NCI-H1092 (cell line): ENCODE measurements at places on chromosomes 2 and 18.
A peak's percentile ranks its signal among the peaks of the same experiment; 100 is the strongest.

GRCh38 chr2:112542984-112543661 lies 858 bp downstream of the POLR1B start:
- no peak for DNase-seq

DNA sequence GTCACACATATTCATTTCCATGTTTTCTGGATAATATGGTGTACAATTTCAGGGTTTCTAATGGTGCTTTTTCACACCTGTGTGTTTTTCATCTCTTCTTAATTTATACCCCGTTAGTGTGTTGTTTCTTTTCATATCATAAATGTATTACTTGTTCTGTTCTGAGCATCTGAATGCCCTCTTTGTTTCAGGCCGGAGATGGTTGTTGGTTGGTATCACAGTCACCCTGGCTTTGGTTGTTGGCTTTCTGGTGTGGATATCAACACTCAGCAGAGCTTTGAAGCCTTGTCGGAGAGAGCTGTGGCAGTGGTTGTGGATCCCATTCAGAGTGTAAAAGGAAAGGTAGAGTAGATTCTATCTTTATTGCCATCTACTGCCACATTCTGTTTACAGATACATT lies 45.1 kb upstream of the TBR1 start:
- no peak for DNase-seq

- no peak for DNase-seq
These were observed 14.5 kb downstream of the GNLY start for GRCh38 chr2:85708641-85709040.

GRCh38 chr2:58215429-58215828 lies 25.7 kb downstream of the FANCL start:
- DNase-seq: peak; percentile 32

GRCh38 chr2:192215096-192215877 lies 20.6 kb upstream of the TMEFF2 start:
- DNase-seq: no peak

- no peak for DNase-seq
These were observed 74.1 kb downstream of the KLHL29 start for GRCh38 chr2:23459032-23459431.

DNA sequence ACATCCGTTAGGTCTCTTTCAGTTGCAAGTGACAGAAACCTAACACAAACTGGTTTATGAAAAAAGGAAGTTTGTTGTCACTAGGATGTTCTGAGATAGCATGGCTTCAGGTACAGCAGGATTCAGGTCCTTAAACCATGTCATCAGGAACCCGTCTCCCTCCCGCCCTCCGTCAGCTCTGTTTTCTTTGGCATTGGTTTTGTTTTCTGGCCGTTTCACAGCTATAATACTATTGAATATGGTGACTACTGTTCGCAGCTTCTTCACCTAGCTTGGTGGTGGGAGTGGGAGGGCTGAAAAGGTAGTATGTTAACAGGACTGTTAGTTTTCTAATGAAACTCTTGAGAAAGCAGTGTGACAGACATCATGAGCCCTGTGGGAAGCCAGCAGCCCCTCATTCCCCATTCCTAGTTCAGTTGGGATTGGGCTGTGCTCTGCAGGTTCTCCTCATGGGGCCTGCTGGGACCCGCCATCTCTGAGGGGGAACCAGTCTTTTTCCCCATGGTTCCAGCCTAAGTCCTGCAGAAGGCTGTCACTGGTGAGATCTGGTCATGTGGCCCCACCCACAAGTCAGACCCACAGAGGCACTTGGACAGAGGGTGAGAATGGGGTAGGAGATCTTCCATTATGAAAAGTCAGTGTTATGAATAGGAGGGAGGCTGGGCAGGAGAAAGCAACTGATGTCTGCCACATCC lies 12.1 kb downstream of the PTMA start:
- no peak for DNase-seq

DNA sequence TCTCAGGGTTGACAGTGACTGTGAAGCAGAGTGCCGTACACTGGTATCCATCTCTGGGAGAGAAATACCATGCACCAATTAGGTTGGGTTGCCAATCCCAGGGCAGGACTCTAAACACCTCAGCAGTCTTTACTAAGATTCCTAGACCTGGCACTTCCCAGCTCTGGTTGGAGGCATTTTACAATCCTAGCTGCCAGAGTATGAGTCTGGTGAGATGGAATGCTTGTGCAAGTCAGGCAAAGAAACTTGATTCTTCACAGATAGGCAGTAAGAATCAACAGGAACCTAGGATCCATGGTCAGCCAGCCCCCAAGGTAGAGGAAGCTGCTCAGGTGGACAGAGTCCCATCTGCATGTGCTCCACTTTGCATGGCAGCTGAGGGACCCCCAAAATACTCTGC lies 6.0 kb upstream of the UGT1A5 start:
- no peak for DNase-seq

DNA sequence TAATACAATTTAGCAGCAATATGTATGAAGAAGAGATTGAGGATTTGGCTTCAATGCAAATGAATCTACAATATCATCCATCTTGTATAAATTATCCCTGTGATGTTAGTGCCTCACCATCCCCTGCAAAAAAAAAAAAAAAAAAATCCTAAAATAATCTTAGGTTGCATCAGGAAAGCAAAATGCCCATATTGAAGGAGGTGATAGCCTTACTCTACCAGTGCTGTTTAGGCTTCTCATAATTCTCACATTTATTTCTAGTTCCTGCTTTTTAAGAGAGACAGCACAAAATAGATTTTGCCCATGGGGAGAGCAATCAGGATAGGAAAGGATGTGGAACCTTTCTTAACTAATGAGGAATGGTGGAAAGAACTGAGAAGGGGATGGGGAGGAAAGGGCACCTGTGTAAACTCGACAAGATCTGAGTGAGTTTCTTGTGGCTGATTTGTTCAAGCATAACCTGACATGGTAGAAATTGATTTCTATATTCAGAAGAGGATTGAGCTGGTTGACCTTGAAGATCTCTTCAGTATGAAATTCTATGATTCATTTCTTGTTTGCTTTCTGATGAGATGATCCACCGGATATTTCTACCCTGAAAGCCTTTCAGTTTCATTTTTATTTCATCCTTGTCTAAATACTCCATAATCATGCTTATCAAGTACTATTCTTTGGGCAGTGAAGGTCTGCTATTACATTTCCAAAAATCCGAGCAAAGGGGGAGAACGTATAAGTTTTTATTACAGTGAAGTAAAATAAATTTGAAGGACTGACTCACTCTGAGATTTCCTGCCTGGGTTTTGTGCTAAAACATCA lies 391.2 kb downstream of the PTPRM start:
- no peak for DNase-seq

GRCh38 chr18:49161627-49162026 lies 210.9 kb upstream of the SMAD7 start:
- DNase-seq: no peak

DNA sequence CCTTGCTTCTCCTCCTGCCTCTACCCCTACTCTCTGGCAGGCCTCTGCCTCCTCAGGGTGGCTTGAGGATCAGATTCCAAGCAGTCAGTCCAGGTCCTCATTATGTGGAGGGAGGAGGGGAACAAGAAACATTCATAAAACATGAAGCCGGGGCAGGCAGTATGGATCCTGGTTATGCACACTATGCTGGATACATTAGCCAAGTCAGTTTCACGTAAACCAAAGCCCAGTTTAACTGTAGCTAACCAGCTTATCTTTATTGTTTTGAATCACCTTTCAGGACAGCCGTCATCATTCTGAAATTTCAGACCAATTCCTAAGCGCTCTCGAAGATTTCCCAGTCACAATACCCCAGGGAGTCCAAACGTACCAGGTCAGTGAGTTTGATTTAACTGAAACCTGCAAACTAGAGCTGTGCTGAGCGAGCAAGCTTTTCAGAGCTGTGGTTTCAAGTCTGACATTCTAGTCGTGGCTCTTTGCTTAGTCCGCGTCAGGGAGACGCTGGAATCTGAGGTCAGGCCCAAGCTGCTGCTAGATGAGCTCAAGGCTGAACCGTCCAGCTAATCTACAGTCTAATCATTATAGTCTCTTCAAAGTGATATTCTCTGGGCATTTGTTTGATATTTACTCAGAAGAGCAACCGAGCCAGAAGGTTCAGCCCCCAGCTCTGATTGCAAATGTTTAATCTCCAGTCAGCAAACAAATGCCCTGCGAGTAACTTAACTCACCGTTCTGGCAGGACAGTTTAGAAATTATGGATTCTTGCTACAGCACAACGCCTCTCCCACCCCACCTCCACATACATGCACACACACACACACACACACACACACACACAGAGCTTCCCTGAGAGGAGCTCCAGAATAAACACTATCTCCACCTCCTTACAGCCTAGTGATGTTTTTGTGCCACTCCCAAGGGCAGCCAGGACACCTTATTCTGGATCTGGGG lies 63.8 kb upstream of the BZW1 start:
- no peak for DNase-seq

- DNase-seq: no peak
These were observed 32.9 kb downstream of the FAP start for GRCh38 chr2:162210385-162210784.

DNA sequence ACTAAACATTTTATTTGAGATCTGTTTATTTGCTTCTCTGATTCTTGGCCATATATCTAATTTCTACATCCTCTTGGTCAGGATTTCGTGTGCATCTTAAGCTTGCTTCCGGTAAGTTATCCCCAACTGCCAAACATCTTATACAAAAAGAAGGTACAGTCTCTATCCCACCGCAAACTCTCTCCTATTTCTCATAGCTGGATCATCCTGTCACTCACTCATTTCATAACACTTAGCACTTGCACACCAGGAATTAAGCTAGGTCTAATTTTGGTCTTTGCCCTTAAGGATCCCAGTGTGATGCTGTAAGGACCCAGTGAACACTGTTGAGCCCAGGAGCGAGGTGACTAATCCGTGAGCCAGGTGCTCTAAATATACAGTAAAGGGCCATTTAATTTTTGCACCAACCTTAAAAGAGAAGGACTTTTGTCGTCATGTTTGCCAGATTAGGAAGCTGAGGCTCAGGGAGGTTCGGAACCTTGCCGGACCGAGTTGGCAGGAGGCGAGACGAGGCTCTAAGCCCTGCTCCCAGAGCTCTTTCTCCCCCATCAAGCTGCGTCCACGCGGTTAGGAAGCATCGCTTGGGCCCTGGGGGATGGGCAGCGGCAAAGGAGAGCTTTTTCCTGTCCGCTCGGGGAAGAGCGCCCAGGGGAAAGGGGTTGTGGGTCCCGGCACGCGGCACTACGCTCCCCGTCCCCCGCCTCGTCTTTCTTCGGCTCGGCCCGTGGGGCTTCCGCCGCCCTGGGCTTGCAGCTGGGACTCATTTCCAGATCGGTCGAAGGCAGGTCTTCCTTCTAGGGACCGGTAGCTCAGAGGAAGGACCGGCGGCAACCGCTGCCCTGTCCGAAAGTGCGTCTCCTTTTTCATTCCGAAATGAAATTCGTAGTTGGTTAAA lies 4.1 kb upstream of the ITPRIPL1 start:
- peak; percentile 19 for DNase-seq

- no peak for DNase-seq
These were observed 23.3 kb upstream of the DAW1 start for GRCh38 chr2:227848146-227848545.

DNA sequence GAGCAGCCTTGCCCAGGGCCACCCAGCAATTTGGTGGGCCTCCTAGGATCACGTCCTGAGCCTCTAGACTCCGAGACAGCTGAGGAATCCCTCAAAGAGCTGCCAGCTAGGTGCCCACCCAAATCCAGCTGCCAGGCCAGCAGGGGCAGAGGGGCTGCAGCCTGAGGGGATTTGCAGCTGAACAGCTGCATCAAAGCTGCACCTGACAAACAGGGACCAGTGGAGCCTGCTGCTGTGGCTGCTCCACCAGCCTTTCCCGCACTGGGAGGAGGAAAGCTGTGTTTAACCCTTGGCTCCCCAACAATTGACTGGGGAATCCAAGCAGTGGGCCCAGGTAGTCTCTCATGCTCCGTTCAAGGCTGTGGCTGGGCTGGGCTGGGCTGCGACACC lies 8.2 kb downstream of the ADRA2B start:
- no peak for DNase-seq

GRCh38 chr2:146806364-146807005 lies 1038.3 kb upstream of the ACVR2A start:
- DNase-seq: no peak

DNA sequence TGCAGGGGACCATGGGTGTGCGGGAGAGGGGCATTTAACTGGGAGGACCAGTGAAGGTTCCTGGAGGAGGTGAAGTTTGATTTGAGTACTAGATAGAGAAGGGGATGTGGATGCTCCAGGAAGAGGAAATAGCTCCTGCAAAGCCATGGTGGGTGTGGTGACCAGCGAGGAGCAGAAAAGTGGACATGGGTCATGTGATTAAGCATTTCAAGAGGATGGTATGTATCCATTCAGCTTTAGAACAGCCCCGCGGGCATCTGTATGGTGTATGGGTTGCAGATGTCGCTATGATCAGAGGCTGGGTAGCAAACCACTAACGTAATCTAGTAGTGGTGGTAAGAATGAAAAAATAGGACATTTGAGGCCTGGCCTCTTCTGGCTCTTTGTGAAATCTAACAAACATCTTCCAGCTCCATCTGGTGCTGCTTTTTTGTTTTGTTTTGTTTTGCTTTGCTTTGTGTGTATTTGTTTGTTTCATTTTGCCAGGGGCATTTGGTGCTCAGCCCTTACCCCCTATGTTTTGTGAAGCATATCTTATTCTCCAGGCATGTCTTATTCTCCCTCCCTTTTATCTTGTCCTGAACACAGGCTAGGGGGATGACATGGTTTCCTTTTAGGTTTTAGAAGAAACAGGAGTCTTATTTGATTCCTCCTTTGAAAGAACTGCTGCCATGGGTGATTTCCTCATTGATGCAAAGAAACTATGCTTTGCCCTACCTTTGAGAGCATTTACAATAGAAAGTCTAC lies 226.1 kb downstream of the LRRTM1 start:
- DNase-seq: no peak

DNA sequence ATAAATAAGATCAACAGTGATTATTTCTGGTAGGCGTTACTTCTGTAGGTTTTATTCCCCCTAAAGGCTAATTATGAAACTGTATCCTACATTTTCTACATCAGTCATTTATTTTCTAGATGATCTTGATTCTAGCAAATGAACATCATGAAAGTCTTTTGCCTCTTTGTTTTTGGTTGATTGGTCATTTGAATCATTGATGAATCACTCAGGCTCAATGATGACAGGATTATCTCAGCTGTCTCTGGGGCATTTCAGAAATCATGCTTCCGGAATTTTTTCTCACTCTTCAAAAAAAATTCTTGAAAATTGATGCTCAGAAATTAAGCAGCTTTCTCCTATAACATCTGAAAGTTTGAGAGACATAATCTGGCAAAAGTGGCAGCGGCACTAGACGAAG lies 298.9 kb upstream of the TCF4 start:
- no peak for DNase-seq

GRCh38 chr2:152815634-152816257 lies 97.3 kb downstream of the ARL6IP6 start:
- DNase-seq: no peak

DNA sequence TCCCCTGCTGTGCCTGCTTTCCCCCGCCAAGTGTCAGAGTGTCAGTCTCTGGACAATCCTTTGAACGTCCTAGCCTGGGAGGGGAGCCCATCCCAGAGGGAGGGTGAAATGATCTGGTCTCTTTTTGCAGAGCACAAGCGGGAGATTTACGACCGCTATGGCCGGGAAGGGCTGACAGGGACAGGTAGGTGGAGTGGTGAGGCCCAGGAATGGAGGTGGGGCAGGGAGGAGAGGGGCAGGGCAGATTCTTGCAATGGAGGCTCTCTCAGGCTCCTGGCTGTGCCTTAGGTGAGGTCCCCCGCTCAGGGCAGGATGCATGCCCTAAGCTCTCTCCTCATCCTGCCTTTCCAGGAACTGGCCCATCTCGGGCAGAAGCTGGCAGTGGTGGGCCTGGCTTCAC lies 2.4 kb downstream of the DNAJB2 start:
- no peak for DNase-seq
